Natural killer cell treated with Interleukin-12 subunit alpha and Interleukin-12 subunit beta and Interleukin-15 and Interleukin-18, amount 100 ng/mL, for 72 hours (primary cell): ENCODE measurements at places on chromosomes 11 and 22. TPM values are rescaled to one million over a fixed set of nuclear protein-coding genes. Genes with fewer than 3 reads are reported as not detected.

NXPE4 gene
- total RNA-seq, result not detected

SREBF2 gene
- 205 TPM for total RNA-seq

ZC3H7B gene
- 68.9 TPM for total RNA-seq

PLAAT2 gene
- not detected for total RNA-seq

INPP5J gene
- not detected for total RNA-seq

HEPN1 gene
- not detected for total RNA-seq

GRCh38 chr11:102256251-102256650 is 61.0 kb upstream of the BIRC3 start:
- no peaks in the 10 kb centered on the region for H3K36me3 ChIP-seq
- H3K27me3 ChIP-seq, result peaks cover 8% of the 10 kb centered on the region
- H3K4me1 ChIP-seq, result no peaks in the 10 kb centered on the region
- no peak for DNase-seq
- no peak overlapping the region for H3K4me3 ChIP-seq

- H3K36me3 ChIP-seq, result no peaks in the 10 kb centered on the region
- peaks cover 31% of the 10 kb centered on the region for H3K4me1 ChIP-seq
- H3K27me3 ChIP-seq, result no peaks in the 10 kb centered on the region
- no peak overlapping the region for H3K27ac ChIP-seq
These were observed 5.1 kb downstream of the TOLLIP start for GRCh38 chr11:1304380-1304779.

GRCh38 chr11:120413480-120413879 is 77.3 kb downstream of the ARHGEF12 start:
- H3K27ac ChIP-seq, result no peak overlapping the region
- peaks cover 7% of the 10 kb centered on the region for H3K4me1 ChIP-seq
- H3K4me3 ChIP-seq, result no peak overlapping the region
- H3K36me3 ChIP-seq, result peaks cover 9% of the 10 kb centered on the region
- H3K27me3 ChIP-seq, result no peaks in the 10 kb centered on the region

- peak overlapping the region; percentile 22 for H3K4me3 ChIP-seq
- H3K27me3 ChIP-seq, result no peaks in the 10 kb centered on the region
- DNase-seq, result no peak
- peaks cover 5% of the 10 kb centered on the region for H3K36me3 ChIP-seq
- H3K4me1 ChIP-seq, result peaks cover 30% of the 10 kb centered on the region
These were observed 20.0 kb downstream of the MARK2 start for GRCh38 chr11:63858628-63859550.

- no peak overlapping the region for H3K27ac ChIP-seq
- H3K4me1 ChIP-seq, result peaks cover 12% of the 10 kb centered on the region
- peak; percentile 63 for DNase-seq
- H3K36me3 ChIP-seq, result no peaks in the 10 kb centered on the region
- H3K27me3 ChIP-seq, result peaks cover 10% of the 10 kb centered on the region
- peak overlapping the region; percentile 91 for H3K4me3 ChIP-seq
These were observed 4.3 kb downstream of the IGSF22 start for GRCh38 chr11:18721561-18722292.

DNA sequence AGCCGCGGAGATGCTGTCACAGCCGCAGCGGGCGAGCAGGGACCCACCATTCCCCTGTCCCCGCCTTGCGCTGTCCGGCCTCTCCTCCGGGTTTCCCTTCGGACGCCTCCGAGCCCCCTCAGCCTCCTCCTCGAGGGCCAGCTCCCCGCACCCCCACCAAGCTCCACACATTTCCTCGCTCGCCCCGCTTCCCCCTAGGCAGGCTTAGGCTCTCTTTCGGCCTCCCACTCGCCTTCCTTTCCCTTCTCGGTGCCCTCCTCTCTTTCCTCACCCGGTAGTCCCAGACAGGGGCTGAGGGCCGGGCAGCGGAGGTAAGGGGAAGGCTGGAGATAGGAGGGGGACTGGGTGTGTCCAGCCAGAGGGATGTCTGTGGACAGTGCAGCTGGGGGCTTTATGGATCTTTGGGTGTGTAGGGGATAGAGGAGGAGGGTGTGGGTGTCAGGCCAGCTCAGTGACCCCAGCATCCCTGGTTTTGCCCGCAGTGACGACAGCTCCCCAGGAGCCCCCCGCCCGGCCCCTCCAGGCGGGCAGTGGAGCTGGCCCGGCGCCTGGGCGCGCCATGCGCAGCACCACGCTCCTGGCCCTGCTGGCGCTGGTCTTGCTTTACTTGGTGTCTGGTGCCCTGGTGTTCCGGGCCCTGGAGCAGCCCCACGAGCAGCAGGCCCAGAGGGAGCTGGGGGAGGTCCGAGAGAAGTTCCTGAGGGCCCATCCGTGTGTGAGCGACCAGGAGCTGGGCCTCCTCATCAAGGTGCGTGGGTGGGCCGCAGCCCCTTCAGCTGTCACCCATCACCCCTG is 1.6 kb downstream of the KCNK4 start:
- DNase-seq, result no peak
- peaks cover 36% of the 10 kb centered on the region for H3K27me3 ChIP-seq
- peaks cover 8% of the 10 kb centered on the region for H3K4me1 ChIP-seq
- peak overlapping the region; percentile 30 for H3K4me3 ChIP-seq
- H3K27ac ChIP-seq, result no peak overlapping the region

GRCh38 chr22:23686416-23687024 is 4.3 kb upstream of the RGL4 start:
- H3K36me3 ChIP-seq, result peaks cover 6% of the 10 kb centered on the region
- DNase-seq, result no peak
- H3K4me1 ChIP-seq, result peaks cover 9% of the 10 kb centered on the region
- H3K27me3 ChIP-seq, result no peaks in the 10 kb centered on the region
- H3K4me3 ChIP-seq, result no peak overlapping the region

DNA sequence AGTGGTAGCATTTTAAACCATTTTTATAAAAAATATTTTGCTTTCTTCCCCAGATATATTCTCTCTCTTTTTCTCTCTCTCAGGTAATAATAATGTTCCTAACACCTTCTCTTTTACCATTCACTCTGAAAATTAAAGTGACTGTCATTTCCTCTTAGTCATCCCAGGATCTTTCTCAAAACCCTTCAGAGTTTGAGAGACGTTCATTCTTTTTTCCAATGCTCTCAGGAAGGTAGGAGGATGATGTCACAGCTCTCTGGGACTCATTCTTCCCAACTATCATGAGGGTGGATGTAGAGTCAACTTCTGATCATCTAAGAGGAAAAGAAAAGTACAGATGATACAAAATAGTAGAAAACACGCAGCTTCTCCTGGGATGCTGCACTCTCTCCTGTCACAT is 60.2 kb upstream of the CRTAM start:
- no peaks in the 10 kb centered on the region for H3K27me3 ChIP-seq
- no peaks in the 10 kb centered on the region for H3K36me3 ChIP-seq
- no peak overlapping the region for H3K4me3 ChIP-seq
- H3K27ac ChIP-seq, result no peak overlapping the region
- DNase-seq, result no peak
- peaks cover 6% of the 10 kb centered on the region for H3K4me1 ChIP-seq

GRCh38 chr11:71327156-71328085 is 75.0 kb upstream of the SHANK2 start:
- H3K27ac ChIP-seq, result no peak overlapping the region
- peaks cover 8% of the 10 kb centered on the region for H3K27me3 ChIP-seq
- DNase-seq, result peak; percentile 38
- no peaks in the 10 kb centered on the region for H3K36me3 ChIP-seq
- no peaks in the 10 kb centered on the region for H3K4me1 ChIP-seq

DNA sequence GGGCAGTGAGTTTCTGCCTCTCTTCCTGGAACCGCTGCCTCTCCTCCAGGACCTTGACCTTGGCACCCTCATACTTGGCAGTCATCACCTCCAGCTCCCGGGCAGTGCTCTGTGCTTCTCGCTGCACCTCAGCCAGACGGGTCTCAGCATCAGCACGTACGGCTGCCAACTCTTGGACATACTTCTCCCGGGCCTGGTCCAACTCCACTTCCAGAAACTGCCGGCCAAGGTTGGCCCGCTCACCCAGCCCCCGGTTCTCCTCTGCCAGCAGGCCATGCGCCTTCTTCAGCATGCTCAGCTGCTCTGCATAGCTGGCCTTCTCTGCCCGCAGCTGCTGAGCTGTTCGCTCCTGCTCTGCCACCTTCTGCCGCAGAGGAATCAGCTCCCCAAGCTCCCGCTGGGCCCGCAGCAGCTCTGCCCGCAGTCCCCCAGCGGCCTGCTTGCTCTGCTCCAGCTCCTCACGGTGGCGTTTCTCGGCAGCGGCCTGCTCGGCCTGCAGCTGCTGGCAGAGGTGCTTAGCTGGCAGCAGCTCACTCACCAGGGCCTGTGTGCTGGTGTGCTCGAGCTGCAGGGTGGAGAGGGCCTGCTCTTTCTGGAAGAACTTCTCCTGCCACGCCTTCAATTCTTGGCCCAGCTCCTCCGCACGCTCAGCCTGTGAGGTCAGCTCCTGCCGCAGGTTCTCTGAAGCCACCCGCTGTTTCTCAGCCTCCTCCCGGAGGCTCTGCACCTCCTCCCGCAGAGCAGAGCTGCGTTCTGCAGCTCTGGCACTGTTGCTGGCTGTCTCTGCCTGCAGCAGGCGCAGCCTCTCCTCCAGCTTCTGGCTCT is 14.4 kb downstream of the IL18BP start:
- peaks cover 21% of the 10 kb centered on the region for H3K4me1 ChIP-seq
- H3K4me3 ChIP-seq, result no peak overlapping the region
- peak overlapping the region; percentile 31 for H3K27ac ChIP-seq
- H3K36me3 ChIP-seq, result peaks cover 24% of the 10 kb centered on the region

DNA sequence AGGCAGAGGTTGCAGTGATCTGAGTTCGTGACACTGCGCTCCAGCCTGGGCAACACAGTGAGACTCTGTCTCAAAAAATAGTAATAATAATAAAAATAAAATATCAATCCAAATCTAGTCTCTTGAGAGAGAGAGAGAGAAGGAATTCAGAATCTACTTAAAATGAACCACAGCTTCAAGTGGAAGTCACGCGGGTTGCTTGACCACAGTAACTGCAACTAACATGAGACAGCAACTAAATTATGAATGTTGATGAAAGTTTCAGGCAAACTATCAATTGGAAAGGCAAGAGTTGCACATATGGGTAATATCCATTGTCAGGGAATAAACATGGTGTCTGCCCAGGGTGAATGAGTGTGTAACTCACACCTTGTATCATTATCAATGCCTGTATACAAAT is 12.5 kb downstream of the POU2AF2 start:
- no peak overlapping the region for H3K4me3 ChIP-seq
- peaks cover 12% of the 10 kb centered on the region for H3K27me3 ChIP-seq

DNA sequence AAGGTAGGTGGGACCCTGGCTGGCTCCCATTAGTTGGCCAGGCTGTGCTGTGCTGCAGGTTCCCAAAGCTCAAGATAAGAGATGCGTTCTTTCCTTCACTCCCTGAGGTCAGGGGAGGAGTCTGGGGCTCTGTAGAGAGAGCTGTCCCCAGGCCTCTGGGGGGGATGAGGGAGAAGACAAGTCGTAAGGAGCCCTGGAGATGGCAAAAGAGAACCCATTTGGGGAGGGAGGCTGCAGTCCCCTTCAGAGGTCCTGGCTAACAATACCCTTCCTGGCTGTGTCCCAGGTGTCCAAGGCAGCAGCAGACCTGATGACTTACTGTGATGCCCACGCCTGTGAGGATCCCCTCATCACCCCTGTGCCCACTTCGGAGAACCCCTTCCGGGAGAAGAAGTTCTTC is 916 bp downstream of the GNG3 start:
- peak overlapping the region; percentile 93 for H3K4me3 ChIP-seq
- H3K36me3 ChIP-seq, result peaks cover 10% of the 10 kb centered on the region
- H3K27ac ChIP-seq, result peak overlapping the region; percentile 99
- H3K27me3 ChIP-seq, result no peaks in the 10 kb centered on the region
- peaks cover 55% of the 10 kb centered on the region for H3K4me1 ChIP-seq

DNA sequence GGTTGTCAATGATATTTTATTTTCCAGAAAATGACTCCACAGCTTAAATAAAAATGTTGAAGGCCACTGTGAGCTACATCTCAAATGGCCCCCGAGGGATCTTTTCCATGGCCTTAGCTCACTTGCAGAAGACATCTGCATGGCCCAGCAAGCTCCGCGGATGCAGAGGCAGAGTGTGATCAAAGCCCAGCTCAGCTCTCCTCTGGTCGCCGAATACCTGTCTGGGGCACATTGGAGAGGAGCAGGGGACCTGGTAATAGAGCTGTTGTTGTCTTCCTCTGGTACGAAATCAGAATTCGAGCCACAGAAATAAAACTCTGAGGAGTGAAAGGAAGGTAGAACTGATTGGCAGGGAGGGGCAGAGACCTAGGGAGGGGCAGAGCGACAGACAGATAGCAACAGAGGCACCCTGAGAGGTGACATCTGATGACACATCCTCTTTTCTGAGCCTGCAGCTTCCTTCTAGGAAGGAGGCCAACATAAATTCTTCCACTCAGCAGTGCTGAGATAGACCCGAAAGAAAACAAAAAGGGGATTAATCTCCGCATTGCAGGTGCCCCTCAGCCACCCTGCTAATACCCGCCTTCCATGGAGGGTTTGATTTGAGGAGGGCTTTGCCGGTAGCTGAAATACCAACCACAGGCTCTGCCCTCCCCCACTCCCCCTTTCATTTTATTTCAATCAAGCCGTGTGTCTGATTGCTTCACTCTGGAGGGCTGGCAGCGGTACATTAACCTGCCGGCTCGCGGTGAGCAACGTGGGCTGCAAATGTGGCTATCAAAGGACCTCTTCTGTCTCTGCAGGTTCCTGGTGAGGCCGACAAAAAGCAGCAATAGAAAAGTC is 759.4 kb downstream of the OPCML start:
- no peak overlapping the region for H3K4me3 ChIP-seq
- H3K27ac ChIP-seq, result no peak overlapping the region
- no peaks in the 10 kb centered on the region for H3K4me1 ChIP-seq
- DNase-seq, result no peak
- H3K36me3 ChIP-seq, result no peaks in the 10 kb centered on the region

DNA sequence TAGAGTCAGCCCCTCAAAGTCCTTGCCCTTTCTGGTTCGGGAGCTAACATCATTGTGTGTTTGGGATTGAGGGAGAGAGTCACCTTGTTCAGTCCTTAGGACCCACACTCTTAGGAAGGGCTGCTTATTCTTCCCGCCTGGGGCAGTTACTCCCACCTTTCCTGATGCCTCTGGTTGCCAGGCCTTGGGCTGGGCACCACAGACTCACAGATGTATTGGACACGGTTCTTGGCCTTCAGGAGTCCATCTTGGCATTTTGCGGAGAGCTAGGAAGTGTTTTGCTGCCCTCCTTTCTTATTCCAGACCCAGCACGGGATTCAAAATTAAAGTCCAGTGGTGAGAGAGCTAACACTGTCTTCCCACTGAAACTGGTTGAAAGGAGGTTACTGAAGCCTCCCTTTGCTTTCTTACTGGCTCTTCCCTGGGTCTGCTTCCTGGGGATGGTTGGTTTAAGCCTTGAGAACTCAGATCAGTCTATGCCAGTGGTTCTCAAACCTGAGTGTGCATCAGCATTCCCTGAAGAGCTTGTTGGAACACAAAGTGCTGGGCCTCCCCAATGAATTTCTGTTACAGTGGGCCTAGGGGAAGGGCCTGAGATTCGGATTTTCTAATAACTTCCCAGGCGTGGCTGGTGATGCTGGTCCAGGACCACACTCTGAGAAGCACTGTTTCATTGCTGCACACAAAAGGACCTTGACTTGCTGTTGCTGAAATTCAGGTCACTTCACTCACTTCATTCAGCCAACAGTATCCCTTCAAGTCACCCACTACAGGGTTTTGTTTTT is 1.4 kb downstream of the OSBP2 start:
- H3K4me1 ChIP-seq, result peaks cover 13% of the 10 kb centered on the region
- H3K36me3 ChIP-seq, result no peaks in the 10 kb centered on the region
- DNase-seq, result no peak
- H3K4me3 ChIP-seq, result peak overlapping the region; percentile 63

GRCh38 chr22:50326225-50326955 is 422 bp downstream of the DENND6B start:
- no peaks in the 10 kb centered on the region for H3K27me3 ChIP-seq
- H3K4me1 ChIP-seq, result peaks cover 11% of the 10 kb centered on the region
